ENCODE measurements at places on chromosomes 7 and 10.

DNA sequence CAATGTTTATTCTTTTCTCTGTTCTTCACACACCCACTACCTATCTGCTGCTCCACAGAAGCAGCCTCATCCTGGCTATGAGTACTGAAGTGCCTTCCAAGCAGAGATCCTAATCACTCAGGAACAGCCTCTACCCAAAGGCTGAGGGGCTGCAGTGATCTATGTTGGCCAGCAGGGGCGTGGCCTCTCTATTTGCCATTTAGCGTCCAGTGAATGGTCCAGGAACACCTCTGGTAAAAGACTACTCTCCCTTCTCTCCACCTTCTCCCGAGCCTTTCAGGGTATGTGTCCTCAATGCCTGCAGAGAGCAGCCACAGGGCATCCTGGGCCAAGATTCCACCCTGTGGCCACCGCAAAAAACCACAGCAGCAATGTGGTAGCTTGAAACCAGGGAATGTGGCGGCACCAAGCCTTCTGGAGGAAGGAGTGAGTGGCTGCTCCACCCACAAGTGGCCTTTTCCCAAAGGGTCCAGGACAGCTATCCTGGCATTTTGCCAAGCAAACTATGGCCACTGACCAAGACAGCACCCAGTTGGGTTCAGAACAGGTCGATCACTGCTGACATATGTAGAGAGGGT lies 70.9 kb downstream of the SYPL1 start:
- peak; percentile 85 for DNase-seq

DNA sequence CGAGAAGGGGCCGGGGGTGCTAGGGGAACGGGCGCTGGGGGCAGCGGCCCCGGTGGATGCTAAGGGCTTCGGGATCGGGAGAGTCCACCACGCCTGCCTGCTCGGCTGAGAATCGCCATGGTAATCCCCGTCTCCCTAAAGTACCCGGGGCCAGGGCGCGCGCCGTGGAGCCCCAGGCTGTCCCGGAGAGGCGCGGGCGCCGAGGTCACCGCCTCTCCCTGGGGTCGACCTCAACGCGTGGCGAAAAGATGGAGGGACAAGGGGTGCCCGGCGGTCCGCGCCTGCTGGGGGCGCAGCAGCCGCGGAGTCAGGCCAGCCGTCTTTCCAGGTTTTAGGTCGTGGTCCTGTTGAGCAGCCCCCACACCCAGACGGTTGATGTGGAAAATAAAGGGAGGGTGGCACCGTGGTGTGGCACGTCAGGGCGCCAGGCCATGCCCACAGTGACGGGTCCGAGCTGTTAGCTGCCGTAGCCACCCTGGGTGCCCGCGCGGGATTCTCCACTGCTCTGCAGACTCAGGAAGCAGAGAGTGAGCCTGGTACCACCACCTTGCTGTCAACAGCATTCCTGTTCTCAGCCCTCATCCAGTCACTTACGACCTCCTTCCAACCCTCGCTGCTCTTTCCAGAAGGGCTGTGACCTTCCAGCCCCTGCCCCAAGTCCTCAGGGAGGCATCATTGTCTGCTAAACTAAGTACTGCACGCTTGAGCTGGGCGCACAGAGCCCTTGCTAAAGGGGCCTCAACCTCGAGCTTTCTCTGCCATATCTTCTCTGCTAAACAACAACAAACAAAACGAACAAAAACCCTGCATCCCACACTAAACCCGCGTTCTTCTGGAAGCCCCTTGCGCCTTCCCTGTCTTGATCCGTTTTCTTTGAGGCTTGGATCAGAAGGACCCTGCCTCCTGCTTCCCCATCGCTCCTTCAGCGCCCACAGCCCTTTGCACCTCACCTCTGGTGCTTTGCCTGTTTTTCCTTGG lies 666 bp downstream of the SMKR1 start:
- peak; percentile 65 for DNase-seq

DNA sequence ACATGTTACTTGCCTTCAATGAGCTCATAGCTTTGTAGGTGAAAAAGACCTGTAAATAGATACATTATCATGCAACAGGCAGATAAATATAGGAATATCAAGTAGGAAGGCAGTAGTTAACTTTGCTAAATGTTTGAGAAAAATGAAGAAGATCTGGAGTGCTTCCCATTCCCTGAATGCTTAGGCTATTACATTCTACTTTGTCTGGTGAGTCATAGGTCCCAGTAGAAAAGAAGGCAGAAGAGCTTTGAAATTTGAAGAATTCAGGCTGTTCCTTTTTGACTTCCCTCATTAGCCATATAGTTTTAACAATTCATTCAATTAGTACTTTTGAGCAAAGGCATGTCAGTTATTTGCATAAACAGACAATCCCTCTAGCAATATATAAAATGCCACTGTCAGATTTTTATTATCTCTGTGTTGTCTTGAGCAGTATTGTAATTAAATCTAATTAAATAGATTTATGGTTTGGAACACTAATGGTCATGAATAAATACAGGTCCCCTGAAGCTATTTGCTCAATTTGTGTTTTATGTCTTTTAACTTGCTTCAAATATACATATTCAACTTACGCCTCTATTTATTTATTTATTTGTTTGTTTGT lies 875.0 kb downstream of the REEP3 start:
- no peak for DNase-seq

GRCh38 chr7:68476966-68477365 lies 1121.3 kb upstream of the AUTS2 start:
- DNase-seq, result no peak
